Gastroesophageal sphincter (tissue), 4 donors: ENCODE measurements at places on chromosomes 6 and 20. TPM values are rescaled to one million over a fixed set of nuclear protein-coding genes. Genes with fewer than 3 reads are reported as not detected.
A peak's percentile ranks its signal among the peaks of the same experiment; 100 is the strongest.

Gene BHLHE23
- not detected for total RNA-seq

Gene CD40
- total RNA-seq = 13.7 TPM

Gene CCN2
- 122 TPM for total RNA-seq

Gene SNAI1
- total RNA-seq = 1.1 TPM

GRCh38 chr20:10674684-10675449, 1.1 kb upstream of the JAG1 start:
- peak; percentile 60 for ATAC-seq

- no peak for ATAC-seq
These were observed 39.6 kb upstream of the PDE10A start for GRCh38 chr6:165702669-165703068.

DNA sequence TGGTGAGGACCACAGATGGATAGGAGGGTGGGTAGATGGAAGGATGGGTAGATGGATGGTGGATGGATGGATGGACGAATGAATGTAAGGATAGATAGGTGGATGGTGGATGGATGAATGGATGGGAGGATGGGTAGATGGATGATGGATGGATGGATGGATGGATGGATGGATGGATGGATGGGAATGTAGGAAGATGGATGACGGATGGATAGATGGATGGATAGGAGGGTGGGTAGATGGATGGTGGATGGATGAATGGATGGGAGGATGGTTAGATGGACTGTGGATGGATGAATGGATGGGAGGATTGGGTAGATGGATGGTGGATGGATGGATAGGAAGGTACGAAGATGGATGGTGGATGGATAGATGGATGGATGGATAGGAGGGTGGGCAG, 51.1 kb downstream of the BPIFB1 start:
- ATAC-seq = no peak

DNA sequence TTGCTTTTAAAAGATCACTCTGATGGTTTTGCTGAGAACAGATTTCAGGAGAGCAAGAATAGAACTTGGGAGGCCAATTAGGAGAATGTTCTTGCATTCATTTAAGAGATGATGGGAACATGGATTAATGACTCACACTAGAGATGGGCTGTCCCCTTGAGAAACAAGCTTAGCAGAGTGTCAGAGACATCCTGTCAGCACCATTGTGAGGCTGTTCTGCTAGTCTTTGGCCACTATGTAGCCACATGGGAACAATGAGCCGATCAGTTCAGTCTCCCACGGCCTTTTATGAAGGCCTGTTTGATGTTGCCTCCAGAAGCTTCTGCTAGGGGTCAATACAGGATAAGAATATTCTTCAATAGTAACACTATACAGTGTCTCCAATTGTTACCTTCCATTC, 113.0 kb upstream of the EYA4 start:
- ATAC-seq = no peak

Gene SNAP91
- total RNA-seq = 9.4 TPM

GRCh38 chr6:156057869-156058268, 602.2 kb upstream of the NOX3 start:
- ATAC-seq = no peak

DNA sequence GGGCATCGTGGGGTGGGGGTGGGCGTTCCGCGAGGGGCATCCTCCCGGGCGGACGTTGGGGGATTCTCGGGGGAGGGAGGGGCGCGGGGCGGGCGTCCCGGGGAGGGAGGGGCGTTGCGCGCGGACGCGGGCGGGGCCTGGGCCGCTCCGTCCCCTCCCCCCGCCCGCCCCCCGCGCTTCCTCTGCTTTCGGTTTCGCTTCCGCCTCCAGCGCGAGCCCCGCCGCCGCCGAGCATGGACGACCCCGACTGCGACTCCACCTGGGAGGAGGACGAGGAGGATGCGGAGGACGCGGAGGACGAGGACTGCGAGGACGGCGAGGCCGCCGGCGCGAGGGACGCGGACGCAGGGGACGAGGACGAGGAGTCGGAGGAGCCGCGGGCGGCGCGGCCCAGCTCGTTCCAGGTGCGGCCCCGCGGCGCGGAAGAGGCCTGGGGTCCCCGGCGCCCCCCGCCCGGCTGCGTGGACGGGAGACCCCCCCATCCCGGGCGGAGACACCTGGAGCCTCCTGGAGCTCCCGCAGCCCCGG, at the start of gene OGFR:
OGFR (plus strand) TSS at position 209 of the 528 bp plus-strand sequence; CDS start at position 234, 25 bp downstream.
- peak; percentile 55 for ATAC-seq
